Activated CD4-positive, CD25-positive, alpha-beta regulatory T cell (primary cell): ENCODE measurements at places on chromosomes 12 and 14.
A peak's percentile ranks its signal among the peaks of the same experiment; 100 is the strongest.

DNA sequence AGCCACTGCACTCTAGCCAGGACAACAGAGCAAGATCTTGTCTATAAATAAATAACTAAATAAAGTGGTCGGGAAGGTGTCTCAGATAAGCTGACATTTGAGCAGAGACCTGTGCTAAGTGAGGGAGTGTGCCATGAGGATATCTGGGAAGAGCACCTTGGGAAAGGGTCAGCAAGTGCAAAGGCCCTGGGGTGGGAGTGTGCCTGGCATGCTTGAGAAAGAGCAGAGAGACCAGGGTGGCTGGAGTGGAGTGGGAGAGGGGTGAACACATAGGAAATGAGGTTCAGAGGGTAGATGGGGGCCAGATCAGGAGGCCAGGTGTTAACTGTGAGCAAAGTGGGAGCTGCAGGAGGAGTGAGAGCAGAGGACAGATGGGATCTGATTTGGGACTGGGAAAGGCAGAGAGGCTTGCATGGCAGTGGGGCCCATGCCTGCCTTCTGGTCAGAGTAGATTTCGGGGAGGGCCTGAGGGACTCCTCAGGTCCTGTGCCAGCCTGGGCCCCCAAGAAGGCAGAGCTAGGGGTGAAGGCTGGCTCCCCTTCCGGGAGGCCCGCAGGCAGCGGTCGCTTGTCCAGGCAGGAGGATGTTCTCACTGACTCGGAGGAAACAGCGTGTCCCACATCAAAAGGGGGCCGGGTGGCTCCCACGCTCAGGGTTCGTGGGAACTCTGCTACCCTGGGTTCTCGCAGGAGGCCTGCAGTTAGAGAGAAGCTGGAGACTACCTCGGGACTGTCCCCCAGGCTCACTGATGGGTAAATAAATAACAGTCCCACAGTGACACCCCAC is 32.6 kb downstream of the DTX1 start:
- DNase-seq: peak; percentile 13

- DNase-seq: peak; percentile 7
Observed at GRCh38 chr14:94485944-94486841, 10.2 kb upstream of the SERPINA9 start.

GRCh38 chr14:74577247-74577947 is 34.6 kb downstream of the LTBP2 start:
- DNase-seq: no peak

- no peak for DNase-seq
Observed at GRCh38 chr12:21580748-21581516, 23.7 kb downstream of the GYS2 start.

DNA sequence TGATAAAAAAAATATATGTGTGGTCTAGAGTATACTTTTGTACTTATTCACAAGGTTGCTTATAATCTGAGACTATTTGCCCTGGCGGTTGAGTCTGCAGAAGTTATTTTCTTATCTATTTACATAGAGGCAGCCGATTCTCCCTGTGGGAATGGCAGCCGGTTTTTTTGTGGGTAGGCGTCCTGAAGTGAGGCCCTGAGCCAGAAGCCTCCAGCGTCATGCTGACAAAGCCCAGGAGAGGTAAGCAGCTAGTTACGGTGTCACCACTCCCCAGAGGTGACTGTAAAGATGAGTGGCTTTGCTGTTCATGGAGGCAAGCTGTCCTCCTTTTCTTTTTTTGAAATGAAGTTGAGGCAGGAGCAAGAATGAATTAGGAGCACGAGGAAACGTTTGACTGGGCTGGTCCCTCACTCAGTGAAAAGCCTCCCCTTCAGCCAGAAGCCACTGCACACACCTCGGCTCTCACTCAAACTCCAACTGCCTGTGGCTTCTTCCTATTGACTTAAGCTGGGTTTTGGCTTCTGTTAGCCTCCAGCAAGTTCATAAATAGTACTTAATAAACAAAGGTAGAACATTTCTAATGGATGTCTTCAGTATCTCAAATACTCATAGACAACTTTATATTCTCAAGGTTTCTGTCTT is 21.5 kb downstream of the PAX9 start:
- no peak for DNase-seq

GRCh38 chr12:80212938-80213645 is 113.8 kb downstream of the OTOGL start:
- DNase-seq: no peak

DNA sequence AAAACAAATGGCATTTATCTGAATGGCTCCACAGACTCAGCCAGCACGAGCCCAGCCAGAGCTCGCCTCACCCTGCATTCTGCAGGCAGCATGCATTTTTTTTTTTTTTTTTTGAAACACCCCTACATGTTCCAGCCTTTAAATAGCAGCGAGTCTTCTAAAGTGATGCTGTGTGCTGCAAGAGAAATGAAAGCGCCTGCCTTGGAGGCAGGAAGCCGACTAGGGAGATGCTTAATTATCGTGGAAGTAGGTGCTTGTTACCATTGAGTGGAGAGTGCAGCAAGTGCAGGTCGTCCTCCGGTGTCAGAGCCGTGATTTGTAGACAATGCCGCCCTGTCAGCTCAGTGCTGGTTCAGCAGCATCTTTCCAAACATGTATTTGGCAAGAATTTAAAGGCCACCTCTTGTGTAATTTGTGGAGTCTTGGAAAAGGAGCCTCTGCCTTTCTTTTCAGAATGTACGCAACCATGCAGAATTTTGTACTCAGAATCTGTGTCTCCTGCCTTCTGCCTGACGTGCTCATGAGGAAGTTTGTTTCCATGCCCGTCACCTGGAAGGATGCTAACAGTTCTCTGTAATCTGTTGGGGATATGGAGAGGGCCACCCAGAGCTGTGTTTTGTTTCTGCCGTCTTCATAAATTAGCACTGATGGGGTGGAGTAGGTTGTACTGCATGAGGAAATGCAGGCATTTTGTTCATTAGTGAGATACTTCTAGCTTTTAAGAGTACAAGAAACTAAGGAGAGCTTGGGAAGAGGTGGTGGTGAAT is 345.9 kb upstream of the RGS6 start:
- no peak for DNase-seq

GRCh38 chr12:119154435-119154818 is 24.3 kb upstream of the HSPB8 start:
- no peak for DNase-seq

DNA sequence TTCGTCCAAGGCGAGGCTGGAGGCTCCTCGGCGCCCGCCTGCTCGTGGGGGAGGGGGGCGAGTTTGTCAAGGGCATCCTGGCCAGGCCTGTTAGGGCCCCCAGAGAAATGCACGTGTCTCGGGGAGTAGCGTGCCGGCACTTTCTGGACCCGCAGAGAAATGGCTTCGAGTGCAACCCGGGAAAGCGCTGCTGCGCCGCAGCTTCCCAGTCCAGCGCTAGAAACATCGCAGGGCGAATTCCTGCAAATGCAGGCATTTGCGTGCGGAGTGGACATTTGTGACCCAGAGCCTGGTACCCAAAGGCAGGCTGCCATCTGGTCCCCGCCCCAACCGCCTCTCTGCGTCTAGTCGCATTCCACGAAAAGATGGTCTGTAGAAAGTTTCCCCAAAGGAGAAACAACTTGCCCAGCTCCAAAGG is 756 bp downstream of the LGR5 start:
- DNase-seq: no peak

DNA sequence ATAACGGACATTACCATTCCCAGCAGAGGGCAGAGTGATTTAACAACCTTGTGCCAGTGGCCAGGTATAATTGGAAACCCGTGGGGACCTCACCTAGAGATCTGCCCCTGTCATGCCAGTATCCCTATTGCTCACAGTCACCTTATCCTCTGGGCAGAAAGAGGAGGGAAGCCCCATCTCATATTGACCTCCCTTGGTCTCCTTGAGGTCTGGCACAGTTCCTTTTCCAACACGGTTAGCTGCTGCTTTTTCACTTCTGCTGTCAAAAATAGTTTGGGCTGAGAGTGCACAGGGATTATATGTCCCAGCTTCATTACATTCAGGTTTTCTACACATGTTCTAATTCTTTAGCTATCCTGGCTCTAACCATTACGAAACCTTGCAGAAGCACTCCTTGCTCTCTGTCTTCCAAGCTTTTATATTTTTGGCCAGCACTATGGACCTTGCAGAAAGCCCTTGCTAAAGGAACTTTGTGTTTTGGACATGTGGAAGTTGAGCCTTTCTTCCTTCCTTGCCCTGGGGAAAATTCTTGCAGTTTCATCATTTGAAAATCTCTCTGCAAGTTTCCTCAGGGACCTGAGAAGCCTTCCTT is 111.7 kb upstream of the MIS18BP1 start:
- DNase-seq: no peak

GRCh38 chr12:114636723-114637480 is 47.1 kb downstream of the TBX3 start:
- DNase-seq: no peak

DNA sequence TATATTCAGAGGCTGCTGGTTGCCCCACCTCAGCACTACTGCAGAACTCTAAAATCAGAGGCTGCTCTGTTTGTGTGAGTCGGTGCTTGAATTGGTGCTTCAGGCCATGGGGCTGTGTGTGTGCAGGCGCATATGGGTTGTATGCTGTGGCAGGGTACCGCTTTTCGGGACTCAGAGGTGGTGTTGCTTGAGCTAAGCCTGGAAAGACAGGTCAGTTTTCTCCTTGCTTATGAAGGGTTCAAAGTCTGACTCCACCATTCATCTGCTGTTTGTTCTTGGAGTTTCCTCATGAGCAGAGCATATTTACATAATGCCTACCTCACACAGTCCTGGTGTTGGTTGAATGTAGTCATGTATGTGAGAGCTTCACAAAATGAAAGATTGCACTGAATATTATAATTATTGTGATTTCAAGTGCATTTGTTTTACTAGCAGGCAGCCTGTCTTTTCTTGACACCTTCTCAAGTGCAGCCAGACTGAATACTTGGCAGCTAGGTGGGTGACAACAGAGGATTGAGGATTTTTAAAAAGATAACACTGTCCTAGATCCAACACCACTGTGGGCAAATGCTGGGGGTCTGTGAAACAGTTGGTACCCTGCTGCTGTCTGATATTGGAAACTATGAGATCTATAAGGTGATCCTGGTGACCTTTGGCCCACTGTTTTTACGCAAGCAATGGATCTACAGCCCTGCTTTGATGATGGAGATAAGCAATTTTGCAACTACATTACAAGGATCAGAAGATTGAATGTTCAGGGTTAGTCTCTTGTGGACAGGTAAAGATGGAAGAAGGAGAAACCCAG is 1.0 kb upstream of the ANG start:
- no peak for DNase-seq

- DNase-seq: no peak
Observed at GRCh38 chr14:59155886-59156285, 32.6 kb upstream of the DAAM1 start.

DNA sequence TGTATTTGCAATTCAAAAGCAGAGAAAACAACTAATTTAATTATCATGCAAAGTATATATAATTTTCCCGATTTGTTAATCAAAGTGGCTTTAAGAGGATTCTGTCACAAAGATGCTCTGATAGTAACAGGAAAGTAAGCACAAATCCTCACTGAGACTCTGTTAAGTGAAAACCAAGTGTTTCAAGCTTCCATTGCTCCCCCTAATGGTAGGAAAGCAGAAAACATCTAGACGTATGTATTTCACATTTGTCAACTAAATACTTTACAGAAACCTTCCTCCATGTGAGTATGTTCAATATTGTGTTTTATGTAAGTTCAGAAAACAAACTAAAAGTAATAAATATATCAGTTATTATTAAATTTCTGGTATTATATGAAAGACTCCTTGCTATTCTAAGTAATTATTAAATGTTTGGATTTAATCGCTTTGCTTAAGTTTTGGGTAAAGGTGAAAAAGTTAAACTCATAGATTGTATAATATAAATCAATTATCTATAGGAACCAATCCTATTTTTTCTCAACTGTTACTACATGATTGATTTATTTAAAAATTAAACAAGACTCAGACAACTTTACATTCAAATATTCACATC is 1.5 kb upstream of the NTS start:
- DNase-seq: no peak

DNA sequence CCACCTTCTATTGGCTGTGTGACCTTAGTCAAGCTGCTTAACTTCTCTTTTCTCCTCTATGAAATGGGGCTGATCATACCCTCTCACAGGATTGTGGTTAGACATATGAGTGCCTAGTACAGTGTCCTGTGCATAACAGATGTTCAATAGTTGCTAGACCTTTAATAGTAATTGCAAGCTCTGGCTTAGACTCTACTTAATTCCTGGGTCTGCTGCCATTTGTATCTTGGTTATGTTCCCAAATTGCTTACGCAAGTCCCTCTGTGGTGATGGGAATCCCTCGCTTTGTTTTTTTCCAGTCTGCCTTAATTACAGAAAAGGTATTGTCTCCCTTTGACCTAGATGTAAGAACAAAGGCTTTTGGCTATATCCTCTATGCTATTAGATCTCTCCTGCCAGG is 15.1 kb downstream of the SUDS3 start:
- DNase-seq: no peak

- no peak for DNase-seq
Observed at GRCh38 chr14:101408077-101408831, 153.0 kb upstream of the DIO3 start.

DNA sequence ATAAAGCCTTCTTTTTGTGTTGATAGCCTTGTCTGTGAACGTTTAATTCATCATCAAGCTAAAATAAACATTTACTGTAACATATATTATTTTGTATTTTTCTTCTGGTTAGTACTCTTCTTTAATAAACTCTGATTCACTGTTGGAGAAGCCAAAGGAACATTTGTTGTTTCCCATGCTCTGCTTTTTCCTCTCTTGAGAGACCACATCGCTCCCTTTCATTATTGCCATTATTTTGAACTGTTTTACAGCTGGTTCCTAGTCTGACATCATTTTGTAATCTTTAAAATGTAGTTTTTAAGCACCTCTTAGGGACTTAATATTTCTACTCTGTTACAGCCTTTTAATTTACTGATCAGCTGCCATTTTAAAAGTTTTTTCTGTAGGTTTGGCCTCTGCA is 301.8 kb downstream of the NPAS3 start:
- DNase-seq: no peak

DNA sequence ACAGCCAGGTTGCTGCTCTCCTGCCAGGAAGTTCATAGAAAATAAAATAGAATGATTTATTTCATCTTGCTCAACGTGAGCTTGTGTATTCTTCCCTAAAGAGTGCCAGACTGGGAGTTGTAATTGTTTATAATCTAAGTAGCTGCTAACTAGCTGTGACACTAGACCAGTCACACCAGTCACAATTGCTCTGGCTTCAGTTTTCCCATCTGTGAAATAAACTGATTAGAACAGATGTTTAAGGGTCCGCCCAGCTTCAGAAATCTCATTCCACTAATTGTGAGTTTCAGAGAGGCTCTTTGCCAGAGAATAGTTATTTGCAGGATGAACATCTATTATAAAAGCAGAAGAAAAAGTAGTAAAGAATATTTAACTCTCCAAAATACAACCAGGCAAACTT is 55.6 kb upstream of the ZDHHC17 start:
- DNase-seq: no peak

DNA sequence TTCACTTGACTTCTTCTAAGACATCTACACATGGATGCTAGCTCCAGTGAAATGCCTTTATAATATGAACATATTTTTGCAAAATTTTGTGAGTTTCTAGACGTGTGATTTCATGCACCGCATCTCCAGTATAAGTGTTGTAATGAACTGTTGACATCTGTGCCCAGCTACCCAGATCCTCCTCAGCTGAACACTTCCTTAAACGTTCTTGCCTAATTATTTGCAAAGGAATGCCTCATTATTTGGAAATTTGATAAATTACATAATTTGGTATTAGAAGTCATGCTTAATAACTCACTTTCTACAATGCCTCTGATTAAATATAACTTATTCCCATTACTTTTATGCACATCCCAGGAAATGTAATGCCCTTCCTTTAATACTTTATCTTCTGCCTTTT is 14.0 kb downstream of the OR11G2 start:
- no peak for DNase-seq

- DNase-seq: peak; percentile 71
Observed at GRCh38 chr14:100078997-100079725, 13.9 kb downstream of the EVL start.

- DNase-seq: no peak
Observed at GRCh38 chr12:49341777-49342065, 4.7 kb upstream of the C1QL4 start.
